ENCODE measurements at places on chromosomes 16 and 17.

GRCh38 chr17:2904135-2904534, 107.9 kb downstream of the RAP1GAP2 start:
- no peak for DNase-seq

DNA sequence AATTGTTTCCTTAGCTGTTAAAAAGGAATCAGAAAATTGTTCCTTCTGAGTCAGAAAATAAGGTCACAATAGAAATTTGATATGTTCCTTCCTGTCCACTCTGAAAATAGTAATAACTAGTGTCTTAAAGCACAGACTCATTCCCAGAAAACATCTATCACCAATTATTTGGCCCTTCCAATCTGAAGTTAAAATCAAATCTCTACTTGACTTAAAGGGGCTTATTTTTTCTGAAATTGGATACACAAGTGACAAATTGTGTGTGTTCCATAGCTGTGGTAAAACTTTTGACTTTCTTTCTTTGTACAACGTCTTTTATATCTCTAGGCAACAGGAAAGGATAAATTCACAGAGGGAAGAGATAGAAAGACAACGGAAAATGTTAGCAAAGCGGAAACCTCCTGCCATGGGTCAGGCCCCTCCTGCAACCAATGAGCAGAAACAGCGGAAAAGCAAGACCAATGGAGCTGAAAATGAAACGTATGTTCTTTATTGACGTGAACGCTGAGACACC, 54.5 kb upstream of the MRC2 start:
- DNase-seq, result peak; percentile 53

GRCh38 chr16:72764015-72764654, 283.8 kb downstream of the ZFHX3 start:
- DNase-seq, result no peak

DNA sequence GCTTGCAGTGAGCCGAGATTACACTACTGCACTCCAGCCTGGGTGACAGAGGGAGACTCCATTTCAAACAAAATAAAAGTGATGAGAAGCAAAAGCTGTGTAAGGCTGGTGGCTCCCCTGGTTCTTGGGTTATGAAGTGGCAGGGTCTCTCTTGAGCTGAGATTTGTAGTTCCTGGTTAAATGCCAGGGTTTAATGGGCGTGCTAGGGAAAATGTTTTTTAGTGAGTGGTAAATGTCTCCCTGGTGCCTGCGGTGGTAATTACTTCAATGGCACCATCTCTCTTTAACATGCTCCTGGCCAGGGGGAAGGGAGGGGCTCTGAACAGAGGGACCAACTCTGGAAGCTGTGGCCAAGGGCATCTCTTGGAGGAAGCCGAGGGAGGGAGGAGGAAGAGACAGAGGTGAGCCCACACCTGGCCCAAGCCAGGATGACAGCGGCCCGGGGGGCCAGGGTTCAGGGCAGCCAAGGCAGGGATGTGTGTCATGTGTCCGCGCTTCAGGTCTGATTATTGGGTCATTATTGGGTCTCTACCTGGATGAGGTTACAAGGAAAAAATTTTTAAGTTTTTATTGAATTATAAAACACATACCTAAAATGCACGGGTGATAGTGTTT, 17.8 kb upstream of the RPL38 start:
- no peak for DNase-seq

DNA sequence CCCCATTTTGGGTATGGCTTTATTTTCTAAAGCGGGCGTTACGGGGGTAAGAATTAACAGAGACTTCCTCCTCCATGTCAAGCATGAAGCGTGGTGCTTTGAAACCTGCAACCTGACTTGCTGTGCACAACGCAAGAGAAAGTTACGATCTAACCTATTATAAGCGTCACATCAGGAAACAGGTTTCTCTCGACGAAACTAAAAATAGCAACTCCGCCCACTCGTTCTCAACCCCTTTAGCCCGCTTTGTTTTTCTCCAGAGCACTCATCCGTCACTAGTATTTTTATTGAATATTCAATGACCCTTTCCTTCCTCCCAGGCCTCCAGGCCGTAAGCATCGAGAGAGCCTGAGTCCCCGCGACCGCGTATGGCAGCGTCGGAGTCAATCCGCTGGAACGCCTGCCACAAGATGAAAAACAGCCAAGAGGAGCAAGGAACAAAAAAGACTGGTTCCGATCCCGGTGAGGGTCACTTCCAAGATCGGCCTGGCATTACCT, 555 bp downstream of the NUP88 start:
- peak; percentile 45 for DNase-seq

DNA sequence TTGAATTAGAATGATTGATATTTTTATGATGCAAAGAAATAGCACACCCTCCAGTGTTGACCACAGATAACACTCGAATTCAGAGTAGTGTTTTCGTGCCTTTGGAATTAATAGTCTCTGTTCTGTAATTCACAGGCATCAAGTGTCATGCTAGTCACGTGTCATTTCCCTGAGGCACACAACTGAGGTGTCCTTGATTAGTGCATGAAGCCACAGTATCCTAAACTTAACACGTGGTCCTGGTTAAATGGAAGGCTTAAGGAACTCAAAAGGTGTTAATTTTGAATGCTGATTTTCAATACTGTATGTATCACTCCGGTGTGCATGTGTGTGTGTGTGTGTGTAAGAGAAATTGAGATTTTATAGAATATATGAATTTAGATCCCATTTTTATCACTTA, 625.6 kb downstream of the TMEM114 start:
- DNase-seq, result no peak

DNA sequence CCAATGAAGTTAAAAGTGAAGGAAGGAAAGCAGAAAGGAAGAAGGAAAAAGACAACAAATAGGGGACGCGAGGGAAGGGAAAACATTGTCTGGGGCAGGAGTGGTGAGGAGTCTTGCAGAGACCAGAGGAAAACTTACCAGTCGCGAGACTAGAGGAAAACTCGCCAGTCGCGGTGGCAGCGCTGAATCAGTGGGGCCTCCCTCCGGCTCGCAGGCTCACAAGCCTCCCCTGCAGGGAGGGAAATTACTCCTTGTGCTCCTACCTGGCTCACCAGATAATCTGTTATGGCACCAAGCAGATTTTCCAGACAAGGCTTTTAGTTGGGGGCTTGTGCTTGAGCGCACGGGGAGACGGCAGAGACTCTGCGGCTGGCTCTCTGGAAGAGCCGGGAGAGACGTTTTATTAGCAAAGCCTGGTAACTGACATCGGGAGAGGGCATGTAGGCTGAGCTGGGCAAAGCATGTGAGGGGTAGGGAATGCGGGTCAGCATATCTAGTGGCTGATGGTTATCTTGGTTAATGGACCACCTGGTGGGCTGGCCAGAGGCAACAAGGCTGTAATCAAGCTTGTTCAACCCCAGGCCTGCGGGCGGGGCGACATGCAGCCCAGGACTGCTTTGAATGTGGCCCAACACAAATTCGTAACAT, 37.1 kb downstream of the LCMT1 start:
- no peak for DNase-seq

DNA sequence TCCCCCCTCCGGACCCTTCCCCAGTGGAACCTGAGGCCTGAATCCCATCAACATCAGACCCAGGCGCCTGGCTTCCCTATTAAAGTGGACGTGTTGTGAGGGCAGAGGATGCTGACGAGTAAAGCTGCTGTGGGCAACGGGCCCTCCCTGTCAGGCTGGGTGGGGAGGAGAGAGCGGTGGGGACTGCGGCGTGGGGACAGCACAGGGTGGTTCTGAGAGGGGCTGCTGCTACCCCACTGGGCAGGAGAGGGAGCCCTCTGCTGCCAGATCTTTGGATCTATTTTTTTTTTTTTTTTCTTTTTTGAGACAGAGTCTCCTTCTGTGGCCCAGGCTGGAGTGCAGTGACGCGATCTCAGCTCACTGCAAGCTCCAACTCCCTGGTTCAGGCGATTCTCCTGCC, 5.9 kb downstream of the CA5A start:
- DNase-seq, result no peak

GRCh38 chr17:49496867-49497147, 1.7 kb downstream of the NGFR start:
- DNase-seq, result no peak

DNA sequence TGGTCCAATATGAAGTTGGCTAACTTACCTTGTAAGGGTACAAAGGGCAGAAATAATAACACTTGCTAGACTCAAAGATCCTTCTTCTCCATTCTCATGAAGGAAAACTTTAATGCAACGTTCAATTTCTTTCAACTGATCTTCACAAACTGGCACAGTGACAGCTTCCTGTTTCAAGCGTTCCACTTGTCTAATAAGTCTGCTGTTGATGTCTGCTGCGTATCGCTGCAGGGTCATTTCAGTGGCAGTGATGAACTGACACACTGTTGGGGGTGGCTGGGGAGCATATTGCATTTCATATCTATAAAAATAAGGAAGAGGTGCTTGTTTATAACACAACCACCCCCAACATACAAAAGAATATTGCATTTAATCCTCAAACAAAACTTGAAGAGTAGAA, 33.5 kb upstream of the ARL6IP1 start:
- DNase-seq, result no peak

DNA sequence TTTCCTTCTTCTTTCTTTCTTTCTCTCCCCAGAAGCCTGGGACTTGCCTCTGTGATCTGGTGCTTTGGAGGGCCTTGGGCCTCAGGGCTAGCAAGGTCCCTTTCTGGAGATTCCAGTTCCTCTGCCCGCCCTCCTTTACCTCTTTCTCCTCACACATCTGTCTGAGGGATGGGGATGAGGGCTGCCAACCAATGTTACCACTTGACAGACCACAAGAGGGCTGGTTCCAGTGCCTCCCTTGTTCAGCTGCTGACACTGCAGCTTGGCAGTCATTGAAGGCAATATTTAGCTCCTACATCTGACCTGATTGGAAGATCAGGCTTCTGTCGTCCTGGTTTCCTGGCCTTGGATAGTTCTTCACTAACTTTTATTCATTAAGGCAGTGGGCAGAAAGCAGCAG, 3.6 kb upstream of the ZNF652 start:
- peak; percentile 22 for DNase-seq

- DNase-seq, result no peak
Observed at GRCh38 chr17:67679225-67679624, 38.5 kb upstream of the NOL11 start.

GRCh38 chr16:62137996-62138395, 101.8 kb upstream of the CDH8 start:
- DNase-seq, result no peak

GRCh38 chr16:30896261-30896888, at the start of gene CTF1:
Gene CTF1, plus strand, starts transcription at chr16:30896614. Its CDS starts 30 bp downstream, at chr16:30896644.
- DNase-seq, result peak; percentile 68

- DNase-seq, result no peak
Observed at GRCh38 chr16:86075839-86076440, 177.0 kb downstream of the IRF8 start.

- DNase-seq, result peak; percentile 80
Observed at GRCh38 chr17:30095507-30096244, 20.9 kb upstream of the NSRP1 start.

DNA sequence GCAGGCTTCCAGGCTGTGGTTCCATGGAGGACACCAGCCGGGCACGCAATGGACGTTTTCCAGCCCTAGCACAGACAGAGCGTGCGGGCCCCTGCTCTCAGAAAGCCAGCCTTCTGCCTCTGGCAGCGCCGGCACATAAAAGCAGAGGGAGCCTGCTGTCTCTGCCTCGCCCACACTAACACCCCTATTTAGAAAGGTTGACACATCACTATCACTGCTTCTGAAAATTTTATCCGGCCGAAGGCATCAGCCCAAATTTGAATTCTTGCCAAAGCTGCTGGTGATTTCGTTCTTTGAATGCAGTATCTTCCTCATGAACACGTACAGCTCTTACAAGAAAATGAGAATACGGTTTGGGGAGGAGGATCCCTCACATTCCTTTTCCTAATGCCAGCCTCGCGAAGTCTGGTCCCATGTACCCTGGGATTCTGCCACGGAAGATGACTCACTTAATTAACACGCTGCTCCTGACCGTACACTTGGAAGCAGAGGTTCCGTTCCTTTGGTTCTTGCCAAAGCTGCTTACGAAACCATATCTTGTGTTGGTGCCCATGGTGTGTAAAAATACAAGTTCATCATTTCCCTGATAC, 1.3 kb upstream of the RAB11FIP3 start:
- DNase-seq, result peak; percentile 98

DNA sequence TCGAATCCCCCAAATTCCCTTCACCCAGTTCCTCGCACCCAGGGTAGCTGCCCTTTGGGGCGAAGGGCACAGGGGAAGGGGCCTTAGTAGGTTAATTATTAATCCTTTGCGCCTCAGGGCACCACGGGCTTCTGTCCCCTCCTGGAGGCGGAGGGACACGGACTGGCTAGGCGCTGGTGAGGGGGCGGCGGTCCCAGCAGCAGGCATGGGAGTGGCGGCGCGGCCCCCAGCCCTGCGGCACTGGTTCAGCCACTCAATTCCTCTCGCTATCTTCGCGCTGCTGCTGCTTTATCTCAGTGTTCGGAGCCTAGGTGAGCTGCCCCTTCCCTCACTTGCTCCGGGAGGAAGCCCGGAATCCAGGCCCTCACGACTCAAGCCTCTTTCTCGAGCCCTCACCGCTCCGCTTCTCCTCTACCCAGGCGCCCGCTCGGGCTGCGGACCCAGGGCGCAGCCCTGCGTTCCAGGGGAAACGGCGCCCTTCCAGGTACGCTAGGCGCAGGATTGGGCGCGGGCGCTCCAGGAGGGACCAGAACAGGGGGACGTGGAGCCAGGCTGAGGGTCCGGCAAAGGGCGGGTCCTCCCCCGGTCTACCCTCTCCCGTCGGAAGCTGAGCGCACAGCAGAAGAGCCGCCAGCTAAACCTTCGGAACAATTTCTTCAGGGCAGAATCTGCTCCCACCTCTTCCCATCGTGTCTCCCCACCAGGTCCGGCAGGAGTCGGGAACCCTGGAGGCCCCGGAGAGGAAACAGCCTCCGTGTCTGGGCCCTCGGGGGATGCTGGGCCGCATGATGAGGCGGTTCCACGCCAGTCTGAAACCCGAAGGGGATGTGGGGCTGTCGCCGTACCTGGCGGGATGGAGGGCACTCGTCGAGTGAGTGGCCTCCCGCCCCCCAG, at the start of gene GLTPD2:
Gene GLTPD2, plus strand, starts transcription at position 158 of the 894 bp plus-strand sequence. Its CDS starts 48 bp downstream, at position 206.
- no peak for DNase-seq

DNA sequence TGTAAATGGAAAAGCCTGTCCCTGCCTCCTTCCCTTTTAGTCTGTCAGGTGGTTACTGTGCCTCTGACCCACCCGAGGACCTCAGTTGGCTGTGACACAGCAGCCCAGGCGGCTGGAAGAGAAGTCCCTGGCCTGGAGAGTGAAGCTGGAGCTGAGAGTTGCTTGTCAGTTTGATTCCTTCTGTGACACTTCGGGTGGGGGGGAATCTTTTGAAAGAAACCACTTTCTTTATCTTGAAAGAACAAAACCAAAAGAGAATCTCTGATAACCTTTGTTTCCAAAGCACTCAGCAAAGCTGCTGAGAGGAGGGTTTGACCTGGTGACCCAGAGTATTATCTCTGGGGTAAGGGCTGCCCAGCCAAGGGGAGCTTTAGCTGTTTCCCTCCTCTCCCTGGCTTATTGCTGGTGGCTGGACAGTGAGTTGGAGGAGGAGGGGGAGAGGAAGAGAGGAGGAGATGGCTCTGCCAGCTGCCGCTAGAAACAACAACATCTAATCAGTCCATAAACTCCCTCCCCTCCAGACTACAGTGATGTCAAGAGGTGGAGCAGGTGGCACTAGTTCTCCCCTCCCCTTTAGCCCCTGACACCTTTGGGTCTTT, 34.0 kb downstream of the YPEL2 start:
- DNase-seq, result no peak

- DNase-seq, result peak; percentile 72
Observed at GRCh38 chr17:59899099-59899498, 6.2 kb downstream of the RPS6KB1 start.

GRCh38 chr16:50735629-50736122, 6.2 kb upstream of the CYLD start:
- peak; percentile 45 for DNase-seq

GRCh38 chr16:1786242-1787055, 3.7 kb downstream of the NUBP2 start:
- DNase-seq, result no peak

GRCh38 chr17:51850201-51850600, 308.3 kb downstream of the CA10 start:
- no peak for DNase-seq

- no peak for DNase-seq
Observed at GRCh38 chr16:85991425-85991824, 92.5 kb downstream of the IRF8 start.
